Stimulated activated CD4-positive, alpha-beta T cell treated with anti-CD3 and anti-CD28 coated beads, Interleukin-1b, Interleukin-23, amount 100 ng/mL, for 1 hour (primary cell): ENCODE measurements at places on chromosomes 7 and 10.

DNA sequence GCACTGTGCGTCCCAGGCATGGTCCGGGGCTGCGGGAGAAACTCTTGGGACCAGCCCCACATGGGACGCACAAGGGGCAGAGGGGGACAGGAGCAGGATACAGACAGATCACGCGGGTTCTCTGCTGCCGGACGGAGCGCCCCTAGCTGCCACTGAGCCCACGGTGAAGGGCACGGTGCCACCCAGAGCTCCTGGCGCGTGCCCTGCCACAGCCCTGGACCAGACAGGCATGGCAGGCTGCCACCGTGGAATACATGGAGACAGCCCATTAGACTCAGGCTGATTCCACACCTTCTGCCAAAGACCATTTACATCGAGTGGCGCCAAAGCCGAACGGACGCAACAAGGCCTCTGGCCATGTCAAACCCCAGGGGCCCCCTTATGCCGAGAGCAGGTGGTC lies 90.4 kb downstream of the MAD1L1 start:
- no peak for DNase-seq

GRCh38 chr10:624605-625332 lies 64.7 kb downstream of the DIP2C start:
- no peak for DNase-seq

GRCh38 chr10:112958275-112958995 lies 8.4 kb downstream of the TCF7L2 start:
- DNase-seq = no peak

DNA sequence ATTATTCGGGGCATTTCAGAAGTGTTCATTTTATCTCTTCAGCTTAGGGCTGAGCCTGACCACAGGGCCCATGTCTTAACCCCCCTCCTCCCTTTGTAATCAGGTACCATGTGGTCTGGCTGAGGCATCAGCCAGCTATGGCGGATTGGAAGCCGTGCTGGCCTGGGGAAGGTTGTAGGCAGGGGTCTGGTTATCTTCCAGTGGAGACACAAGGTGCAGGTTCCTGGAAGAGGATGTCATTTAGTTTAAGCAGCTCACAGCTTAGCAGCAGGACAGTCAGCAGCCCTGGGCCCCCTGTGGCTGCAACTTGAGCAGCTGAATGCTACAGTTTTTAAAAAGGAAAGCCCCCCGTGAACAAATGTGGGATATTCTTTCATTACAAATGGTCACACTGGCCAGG lies 22.1 kb downstream of the BAG3 start:
- no peak for DNase-seq

DNA sequence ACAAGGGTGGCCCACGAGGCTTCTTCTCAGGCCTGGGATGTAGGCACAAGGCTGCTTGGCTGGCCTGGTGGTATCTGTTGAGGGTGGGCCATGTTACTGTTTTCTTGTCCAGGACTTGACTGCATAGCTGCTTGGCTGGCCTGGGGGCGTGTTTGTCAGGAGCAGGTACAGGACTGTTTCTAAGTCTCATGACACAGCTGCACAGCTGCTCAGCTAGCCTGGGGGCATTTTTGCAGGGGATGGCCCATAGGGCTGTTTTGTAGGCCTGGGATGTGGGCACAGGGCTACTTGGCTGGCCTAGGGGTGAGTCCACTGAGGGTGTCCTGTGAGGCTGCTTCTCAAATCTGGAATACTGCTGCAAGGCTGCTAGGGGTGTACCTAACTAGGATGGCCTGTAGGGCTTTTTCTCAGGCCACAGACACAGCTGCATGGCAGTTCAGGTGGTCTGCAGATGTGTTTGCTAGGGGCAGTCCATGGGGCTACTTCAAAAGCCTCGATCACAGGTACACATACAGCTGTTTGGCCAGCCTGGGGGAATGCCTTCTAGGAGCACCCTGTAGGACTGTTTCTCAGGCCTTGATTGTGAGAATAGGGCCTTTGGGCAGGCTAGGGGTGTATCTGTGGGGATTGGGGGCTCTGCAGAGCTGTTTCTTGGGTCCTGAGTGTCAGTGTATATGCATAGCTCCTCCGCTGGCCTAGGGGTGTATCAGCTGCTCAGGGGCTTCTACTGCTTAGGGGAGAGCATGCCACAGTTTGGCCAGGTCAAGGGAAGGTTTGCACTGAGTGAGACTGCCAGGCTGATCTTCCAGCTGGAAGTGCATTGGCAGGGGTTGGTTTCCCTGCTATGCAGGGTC lies 26.6 kb upstream of the PLA2G12B start:
- DNase-seq = no peak

GRCh38 chr10:30103595-30104320 lies 44.4 kb upstream of the JCAD start:
- no peak for DNase-seq

GRCh38 chr7:40439686-40440085 lies 304.9 kb downstream of the SUGCT start:
- no peak for DNase-seq

DNA sequence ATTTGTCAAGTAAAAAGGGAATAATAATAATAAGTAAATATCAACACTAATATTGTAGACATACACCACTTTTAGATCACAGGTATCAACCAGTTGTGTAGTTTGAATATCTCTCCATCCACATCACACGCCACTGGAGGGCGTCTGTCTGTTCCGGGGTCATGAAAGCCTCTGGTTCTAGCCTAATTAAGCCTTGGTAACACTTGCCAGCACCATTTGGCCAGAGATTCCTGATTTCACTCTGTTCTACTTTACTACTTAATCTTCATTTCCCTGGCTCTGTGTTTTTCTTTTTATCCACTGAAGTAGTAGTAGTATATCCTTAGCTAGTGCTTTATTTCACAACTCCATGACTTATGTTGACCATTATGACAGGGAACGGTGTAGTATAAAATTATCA lies 285.6 kb upstream of the POM121L12 start:
- no peak for DNase-seq

- DNase-seq = no peak
These were observed 218.9 kb upstream of the KMT2E start for GRCh38 chr7:104795086-104795485.

- no peak for DNase-seq
These were observed 636.5 kb downstream of the ZNF716 start for GRCh38 chr7:58086461-58086860.

- DNase-seq = no peak
These were observed 49.0 kb upstream of the TRIL start for GRCh38 chr7:29007127-29007526.

DNA sequence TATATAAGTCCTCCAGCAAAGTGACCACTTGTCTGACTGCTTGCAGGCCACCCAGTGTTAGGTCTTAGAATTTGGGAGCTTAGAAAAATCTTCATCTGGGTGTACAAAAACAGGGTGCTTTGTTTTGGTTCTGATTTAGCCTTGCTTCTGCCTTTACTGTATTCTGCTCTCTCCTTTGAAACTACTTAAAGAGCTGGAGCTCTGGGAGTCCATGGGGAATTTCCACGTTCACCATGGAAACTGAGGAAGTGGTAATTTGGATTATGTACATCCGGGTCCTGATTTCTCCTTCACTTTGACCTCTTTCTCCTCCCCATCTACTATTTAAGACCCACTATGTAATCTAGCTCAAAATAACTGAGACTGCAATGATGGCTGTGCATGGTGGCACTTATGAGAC lies 103.0 kb downstream of the JAZF1 start:
- no peak for DNase-seq

DNA sequence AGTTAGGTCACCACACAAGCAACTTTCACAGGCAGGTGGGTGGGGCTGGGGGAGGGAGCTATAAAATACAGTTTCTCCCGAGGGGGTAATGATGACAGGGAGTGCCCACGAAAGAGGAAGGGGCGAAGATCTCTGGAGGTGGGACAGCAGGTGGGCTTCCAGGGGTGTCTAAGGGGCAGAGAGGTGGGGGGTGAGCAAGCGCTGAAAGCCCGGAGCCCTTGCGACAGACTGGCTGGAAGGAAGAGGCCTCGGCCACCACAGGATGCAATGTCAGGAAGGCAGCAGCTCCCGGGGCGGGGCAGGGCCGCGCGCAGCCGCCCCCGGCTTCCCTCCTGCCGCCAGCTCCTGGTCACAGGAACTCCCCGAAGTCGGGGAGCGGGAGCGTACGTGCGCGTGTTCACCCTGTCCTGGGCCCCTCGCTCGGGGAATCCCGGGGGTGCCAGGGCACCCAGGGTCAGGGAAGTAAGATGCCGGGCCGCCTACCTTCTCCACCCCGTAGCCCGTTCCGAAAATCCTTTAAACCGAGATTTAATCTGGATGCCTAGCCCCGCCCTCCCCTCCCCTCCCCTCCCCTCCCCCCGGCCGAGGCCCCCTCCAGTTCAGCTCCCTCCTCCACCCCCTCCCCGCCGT lies 105.2 kb upstream of the PPIF start:
- no peak for DNase-seq
